ENCODE measurements at places on chromosomes 1 and 21.

DNA sequence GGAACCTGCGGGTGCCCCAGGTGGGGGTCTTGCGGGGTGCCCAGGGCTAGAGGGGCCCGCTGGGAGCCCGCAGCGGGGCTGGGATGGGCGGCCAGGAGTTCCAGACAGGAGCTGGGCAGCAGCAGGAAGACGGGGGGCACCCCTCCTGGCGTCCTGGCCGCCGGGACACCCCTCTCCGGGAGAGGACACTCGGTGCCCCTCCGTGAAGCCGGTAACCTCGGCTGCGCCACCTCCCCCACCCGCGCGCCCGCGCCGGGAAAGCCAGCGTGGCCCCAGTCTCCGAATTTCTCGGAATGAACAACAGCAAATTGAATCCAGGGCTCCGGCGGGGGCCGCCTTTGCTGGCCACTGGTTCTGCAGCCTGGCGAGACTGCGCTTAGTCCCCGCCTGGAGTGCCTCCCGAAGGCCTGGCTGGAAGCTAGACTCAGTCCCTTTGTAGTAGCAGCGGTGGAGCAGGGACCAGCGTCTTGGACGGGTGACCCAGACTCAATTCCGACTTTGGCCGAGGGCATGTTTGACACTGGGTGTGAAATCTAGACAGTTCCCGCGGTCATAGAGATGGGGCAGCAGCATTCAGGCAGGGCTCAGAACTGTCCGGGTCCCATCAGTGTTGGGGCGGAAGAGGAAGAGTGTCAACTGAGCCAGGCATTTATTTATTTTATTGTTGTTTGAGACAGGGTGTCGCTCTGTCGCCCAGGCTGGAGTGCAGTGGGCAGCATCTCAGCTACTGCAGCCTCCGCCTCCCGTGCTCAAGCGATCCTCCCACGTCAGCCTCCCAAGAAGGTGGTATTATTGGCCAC, 773 bp downstream of the IFNGR2 start:
- DNase-seq, result peak; percentile 47

DNA sequence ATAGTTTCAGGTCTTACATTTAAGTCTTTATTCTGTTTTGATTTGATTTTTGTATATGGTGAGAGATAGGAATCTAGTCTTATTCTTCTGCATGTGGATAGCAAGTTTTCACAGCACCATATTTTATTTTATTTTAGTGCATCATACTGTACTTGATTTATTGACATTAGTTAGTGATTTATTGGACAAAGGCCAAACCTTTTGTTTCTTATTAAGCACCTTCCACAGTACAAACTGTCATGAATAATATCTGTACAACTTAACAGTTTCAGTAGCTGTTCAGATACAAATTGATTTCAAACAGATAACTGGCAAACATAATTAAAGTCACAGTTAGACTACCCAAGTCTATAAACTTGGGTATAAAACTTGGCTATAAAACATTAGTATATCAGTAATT, 15.8 kb downstream of the CD1D start:
- DNase-seq, result no peak

GRCh38 chr1:20290624-20291597, at the start of gene VWA5B1:
TSS of gene VWA5B1 (plus strand) at chr1:20290875. CDS start at chr1:20310602, 19,727 bp downstream.
- DNase-seq, result no peak

DNA sequence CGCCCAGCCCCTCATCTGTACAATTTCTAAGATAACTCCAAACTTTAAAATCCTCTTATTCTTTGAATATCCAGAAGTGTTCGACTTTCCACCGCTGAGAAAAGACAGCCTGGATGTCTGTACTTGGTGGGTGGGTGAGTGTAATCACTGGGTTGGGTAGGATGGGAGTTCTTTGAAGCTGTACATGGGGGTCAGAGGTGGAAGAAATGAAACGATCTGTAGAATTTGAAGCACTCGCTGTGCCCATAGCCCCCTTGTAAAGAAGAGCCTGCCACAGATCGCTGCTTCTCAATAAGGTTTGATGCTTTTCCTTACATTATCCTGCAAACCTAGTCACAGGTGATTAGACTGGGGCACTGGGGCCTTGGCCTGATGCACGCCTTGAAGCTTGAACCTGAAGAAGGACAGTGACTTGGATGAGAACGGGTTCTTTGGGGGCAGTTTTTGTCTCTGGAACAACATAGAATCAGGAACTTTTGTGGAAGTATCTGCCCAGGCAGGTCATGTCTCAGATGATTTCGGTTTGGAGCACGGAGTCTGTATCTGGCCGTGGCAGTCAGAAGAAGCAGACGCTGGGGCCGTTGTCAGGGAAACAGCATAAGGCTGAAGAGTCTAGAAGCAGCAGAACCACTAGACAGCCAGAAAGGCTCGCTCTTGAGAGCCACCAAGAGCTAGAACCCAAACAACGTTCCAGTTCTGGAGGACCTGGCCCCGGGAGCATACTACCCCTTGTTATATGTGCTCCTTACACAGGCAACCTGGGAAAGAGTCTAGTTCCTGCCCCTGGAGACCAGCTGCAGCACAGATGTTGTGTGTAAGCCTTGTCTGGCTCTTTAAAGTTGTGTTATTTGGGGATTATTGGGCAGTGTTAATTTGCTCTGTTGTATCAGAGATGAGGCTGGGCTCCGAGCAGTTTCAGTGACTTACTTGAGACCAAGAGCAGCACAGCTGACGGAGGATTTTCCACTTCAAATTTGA, 45.1 kb upstream of the SCCPDH start:
- no peak for DNase-seq

- DNase-seq, result peak; percentile 65
These were observed 116.1 kb downstream of the SPATA17 start for GRCh38 chr1:217747156-217747769.

DNA sequence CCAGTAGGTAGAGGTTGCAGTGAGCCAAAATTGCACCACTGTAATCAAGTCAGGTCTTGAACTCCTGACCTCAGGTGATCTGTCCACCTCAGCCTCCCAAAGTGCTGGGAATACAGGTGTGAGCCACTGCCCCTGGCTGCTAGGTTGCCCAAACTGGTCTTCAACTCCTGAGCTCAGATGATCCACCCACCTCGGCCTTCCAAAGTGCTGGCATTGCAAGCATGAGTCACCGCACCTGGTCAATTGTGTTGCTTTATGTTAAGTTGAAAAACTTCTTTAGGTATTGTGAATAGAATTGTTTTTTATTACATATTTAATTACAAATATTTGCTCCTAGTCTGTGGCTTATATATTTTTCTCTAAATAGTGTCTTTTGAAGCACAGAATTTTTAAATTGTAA, 80.5 kb downstream of the PRKAB2 start:
- DNase-seq, result peak; percentile 82

- no peak for DNase-seq
These were observed 216.8 kb upstream of the CXADR start for GRCh38 chr21:17295997-17296396.

- no peak for DNase-seq
These were observed 17.6 kb upstream of the SFPQ start for GRCh38 chr1:35210321-35211119.

- DNase-seq, result peak; percentile 8
These were observed 685 bp downstream of the CRTC2 start for GRCh38 chr1:153957744-153958110.

DNA sequence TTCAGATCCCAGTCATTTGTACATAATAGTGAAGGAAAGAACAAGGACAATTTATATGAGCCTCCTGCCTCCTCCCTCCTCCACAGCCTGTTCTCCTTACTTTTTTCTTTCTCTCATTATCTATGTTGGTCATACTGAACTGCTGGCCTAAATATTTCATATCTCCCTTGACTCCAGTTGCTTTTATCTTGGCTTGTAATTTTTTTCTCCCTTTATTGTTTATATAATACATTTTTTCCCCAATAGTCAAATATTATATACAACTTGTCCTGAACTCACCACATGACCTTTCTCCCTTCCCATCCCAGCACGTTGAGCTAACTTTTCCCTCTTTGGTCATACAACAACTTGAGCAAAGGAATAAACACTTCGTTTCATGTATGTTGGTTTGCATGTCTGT, 752.1 kb downstream of the LTN1 start:
- DNase-seq, result no peak

- no peak for DNase-seq
These were observed 767 bp downstream of the PDIK1L start for GRCh38 chr1:26112407-26112775.

DNA sequence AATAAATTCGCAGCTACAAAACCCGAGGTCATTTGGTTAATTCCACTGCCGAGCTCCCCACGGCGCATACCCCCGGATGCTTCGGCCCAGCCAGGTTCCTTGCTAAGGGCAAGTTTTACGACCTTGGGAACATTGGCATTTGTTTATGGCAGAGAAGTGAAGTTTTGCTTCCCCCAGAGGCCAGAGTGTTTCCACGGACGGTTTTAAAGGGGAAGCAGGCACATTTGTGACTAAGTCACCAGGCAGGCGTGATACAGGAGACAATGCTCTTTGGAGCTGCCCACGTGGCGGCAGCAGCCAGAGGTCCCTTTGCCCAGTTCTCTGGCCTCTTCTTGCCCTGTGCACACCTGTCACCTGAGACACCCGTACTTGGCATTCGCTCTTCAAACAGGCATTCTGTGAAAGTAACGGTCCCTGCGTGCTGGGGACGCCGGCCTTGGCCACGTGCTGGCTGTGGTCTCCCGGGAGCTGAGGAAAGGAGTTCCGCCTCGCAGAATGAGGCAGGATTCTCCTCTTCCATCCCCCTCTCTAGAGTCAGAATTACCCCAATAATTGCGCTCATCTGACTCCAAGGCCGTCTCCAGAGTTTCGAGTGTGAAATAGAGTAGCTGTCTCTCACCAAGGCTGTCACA, 138.3 kb downstream of the PRDM16 start:
- DNase-seq, result no peak

- no peak for DNase-seq
These were observed 5.0 kb downstream of the RAP1GAP start for GRCh38 chr1:21663951-21664805.

- DNase-seq, result no peak
These were observed 3.3 kb downstream of the CASZ1 start for GRCh38 chr1:10793129-10793651.

GRCh38 chr1:99472893-99473292, 173.0 kb upstream of the PALMD start:
- no peak for DNase-seq

DNA sequence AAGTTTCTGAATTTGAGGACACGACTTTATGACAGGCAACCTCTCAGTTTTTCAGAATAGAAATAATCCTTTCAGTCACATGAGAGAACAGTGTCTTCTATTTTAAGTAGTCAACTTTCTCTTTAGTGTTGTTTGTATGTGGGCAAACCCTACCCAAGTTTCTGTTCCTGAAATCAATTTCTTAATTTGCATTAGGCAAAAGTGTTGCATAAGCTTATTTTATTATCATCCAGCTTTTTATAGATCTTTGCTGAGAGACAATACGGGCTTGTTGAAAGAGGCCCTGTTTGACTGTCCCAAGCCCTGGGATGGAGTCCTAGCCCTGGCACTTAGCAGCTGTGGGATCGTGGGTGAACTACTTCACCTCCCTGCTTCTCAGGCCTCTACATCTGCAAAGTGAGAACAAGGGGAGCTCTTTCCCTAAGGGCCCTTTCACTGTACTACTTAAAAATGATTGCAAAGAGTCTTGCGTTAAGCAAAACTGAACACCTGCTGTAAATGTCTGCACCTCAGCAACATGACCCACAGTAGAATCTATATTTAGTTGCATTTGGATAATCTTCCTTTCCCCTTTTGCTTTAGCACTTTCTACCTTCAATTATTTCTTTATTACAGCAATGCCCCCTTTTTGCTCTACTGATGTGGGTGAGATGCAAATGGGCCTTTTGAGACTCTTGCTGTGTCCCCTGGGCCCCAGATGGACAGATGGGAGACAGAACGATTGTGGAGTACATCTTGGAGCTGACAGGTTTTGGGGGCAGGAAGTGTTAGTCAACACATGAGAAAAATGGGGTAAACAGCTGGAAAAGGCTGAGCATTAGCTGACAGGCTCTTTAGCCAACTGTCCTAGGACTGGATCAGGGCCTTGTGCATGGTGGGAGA, 41.0 kb upstream of the SCAF4 start:
- DNase-seq, result no peak

DNA sequence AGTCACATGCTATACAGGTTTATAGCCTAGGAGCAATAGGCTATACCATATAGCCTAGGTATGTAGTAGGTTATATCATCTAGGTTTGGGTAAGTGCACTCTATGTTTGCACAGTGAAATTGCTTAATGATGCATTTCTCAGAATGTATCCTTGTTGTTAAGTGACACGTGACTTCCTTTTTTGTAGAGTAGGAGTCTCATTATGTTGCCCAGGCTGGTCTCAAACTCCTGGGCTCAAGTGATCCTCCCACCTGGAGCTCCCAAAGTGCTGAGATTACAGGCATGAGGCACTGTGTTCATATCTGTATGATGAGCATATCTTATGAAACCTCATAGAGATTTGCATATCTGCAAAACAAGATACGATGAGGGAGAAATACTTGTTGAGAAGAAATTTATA, 13.8 kb upstream of the ABCB10 start:
- DNase-seq, result no peak

GRCh38 chr1:10387677-10388386, 11.0 kb upstream of the PGD start:
- DNase-seq, result peak; percentile 57

- peak; percentile 77 for DNase-seq
These were observed 115.3 kb downstream of the ADSS2 start for GRCh38 chr1:244336232-244336899.

DNA sequence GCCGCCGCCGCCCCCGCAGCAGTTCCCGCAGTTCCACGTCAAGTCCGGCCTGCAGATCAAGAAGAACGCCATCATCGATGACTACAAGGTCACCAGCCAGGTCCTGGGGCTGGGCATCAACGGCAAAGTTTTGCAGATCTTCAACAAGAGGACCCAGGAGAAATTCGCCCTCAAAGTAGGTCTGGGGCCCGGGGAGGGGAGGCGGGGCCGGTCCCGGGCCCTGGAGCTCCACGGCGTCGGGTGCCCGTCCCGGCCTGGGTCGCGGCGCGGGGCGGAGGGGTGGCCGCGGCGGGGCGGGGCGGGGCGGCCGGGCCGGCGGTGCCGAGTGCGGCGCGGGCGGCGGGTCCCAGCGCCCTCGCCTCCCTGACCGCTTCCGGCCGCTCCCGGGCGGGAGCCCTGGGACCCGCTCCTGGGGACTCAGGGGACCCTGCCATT, 646 bp downstream of the MAPKAPK2 start:
- peak; percentile 46 for DNase-seq

GRCh38 chr1:207605444-207606361, 39.2 kb upstream of the CR1L start:
- DNase-seq, result no peak

GRCh38 chr1:210464519-210465039, 135.9 kb downstream of the HHAT start:
- DNase-seq, result peak; percentile 58

DNA sequence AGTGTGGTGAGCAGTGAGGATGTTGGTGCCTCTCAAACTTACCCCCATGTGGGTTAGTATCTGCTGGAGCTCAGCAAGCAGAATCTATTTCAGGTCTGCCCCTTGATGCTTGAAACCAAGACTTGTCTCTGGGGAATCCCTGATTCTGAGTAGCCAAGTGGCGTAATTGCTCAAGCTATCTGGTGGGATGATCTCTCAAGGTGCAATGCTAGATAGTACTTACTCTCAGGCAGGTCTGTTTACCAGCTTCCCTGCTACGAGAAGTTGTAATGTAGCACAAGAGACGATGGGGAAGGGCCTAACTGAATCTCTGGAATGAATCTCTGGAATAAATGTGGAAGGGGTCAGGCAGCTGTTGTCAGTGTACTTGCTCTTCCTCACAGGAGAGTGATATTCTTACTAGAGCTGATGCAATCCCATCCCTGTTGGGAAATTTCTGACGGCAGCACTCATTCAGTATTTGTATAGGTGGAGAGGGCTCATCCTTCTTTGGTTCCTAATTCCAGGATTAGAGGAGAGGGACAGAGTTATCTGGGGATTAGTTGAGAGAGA, 65.4 kb downstream of the MACF1 start:
- DNase-seq, result peak; percentile 89

GRCh38 chr1:222702210-222702609, 10.1 kb downstream of the AIDA start:
- no peak for DNase-seq

- no peak for DNase-seq
These were observed 73.9 kb upstream of the PGBD5 start for GRCh38 chr1:230500063-230500462.

Data from trophoblast cell (in vitro differentiated cells and primary cell).